Stimulated activated CD4-positive, alpha-beta T cell treated with anti-CD3 and anti-CD28 coated beads, Interleukin-2, amount 100 ng/mL, for 24 hours (primary cell): ENCODE measurements at places on chromosomes 6 and 20.
A peak's percentile ranks its signal among the peaks of the same experiment; 100 is the strongest.

DNA sequence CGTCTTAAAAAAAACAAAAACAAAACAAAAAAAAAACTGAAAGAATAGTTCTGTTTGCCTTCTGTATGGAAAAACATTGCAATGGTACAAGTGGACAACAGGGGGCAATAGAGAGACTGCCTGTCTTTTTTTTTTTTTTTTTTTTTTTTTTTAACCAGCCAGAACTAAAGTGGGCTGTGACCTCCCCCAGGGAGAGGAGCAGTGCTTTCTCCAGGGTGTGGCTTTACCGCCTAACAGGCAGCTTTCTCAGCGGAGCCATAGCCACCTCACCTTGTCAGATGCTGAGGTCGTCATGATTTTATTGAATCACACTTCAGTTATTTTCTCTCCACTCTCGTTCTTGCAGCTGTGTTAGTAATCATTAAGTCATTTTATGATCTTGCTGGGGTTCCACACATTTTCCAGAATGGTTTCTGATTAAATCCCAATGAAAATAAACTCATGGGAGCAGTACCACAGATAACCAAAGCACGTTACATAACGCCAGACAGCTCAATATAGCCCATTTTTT, 78.4 kb downstream of the GMPR start:
- no peak for DNase-seq

- no peak for DNase-seq
These were observed 96.6 kb upstream of the FKBP1C start for GRCh38 chr6:63114610-63115211.

DNA sequence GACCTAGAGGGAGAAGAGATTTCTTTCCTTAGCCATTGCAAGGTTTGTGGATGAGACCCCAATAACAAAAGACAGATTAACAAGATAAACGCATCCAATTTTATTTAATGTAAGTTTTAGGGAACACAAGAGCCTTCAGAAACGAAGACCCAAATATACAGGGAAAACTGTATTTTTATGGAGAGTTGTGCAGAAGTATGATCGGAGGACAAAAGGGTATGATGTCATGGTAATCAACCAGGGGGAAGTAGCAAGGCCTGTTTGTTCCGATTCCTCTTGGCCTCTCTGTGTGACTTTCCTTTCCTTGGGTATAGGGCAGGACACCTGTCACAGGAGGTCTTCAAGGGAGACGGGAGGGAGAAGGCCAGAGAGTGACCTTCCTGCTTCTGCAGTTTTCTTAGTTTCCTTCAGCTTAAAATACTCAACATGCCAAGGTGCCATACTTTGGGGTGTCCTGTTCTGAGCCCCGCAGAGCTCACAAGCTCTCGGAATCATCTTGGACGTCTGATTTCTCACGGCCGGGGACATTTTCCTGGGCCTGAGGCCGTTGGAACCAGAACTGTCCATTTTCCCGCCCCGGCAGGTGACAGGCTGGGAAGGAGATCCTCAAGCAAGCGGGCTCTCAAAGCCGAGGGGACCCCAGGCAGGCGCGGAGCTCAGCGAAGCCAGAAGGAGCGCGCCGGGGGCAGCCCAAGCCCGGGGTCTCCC, 21.7 kb downstream of the TMC2 start:
- no peak for DNase-seq

DNA sequence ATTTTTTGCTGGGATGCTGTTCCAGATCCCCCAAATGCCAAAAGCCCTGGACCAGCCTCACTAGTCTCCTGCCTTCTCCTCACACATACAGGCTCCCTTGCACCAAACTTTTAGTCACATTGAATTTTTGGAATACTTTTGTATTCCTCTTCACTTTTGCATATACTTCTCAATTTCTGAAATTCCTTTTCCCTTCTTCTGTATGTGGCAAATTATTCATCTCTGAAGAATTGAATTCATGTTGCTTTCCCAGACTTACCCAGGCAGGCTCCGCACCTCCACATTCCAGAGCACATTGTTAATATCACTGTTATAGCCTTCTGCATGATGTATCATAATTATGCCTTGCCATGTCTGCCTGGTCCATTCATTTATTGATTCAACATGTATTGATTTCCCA, 255.3 kb upstream of the POU3F2 start:
- DNase-seq, result no peak

GRCh38 chr20:53827292-53828087, 233.9 kb upstream of the ZNF217 start:
- DNase-seq, result no peak

DNA sequence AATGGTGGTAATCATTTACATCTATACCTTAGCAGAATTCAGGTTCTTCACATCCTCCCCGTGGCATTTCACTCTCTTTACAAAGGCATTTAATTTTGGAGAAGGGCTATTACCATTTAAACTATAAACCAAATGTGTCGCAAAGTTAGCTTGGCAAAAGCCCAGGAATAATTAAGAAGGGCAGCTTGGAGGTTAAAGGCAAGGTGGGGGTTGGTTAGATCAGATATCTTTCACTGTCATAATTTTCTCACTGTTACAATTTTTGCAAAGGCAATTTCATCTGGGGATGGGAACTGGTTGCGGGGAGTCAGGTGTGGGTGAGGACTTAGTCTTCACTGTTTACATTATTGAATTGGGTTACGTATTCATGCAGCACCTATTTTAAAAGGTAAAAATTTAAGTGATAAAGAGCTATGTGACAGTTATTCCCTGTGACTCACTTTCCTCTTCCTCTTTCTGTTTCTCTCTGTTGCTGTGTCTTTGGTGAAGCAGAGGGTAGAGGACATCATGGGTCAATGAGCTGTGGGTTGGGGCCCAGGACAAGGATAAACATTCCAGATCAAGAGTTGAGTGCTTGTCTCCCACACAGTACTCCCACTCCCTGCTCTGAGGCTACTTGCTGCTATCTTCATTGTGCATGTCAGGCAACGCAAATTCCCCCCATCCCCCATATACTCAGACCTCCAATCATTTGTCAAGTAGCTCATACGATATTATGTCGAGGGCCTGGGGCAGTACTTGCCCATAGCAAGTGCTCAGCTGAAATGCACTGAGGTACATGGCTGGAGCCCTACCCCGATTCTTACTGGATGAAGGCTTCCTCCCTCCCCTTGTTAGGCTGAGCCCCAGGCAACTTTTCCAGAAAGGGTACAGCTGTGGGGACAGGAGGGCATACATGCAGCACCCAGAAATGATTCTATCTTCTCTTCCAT, 223.1 kb upstream of the MYLIP start:
- no peak for DNase-seq

GRCh38 chr20:25553819-25554296, 31.5 kb downstream of the NINL start:
- DNase-seq, result no peak

DNA sequence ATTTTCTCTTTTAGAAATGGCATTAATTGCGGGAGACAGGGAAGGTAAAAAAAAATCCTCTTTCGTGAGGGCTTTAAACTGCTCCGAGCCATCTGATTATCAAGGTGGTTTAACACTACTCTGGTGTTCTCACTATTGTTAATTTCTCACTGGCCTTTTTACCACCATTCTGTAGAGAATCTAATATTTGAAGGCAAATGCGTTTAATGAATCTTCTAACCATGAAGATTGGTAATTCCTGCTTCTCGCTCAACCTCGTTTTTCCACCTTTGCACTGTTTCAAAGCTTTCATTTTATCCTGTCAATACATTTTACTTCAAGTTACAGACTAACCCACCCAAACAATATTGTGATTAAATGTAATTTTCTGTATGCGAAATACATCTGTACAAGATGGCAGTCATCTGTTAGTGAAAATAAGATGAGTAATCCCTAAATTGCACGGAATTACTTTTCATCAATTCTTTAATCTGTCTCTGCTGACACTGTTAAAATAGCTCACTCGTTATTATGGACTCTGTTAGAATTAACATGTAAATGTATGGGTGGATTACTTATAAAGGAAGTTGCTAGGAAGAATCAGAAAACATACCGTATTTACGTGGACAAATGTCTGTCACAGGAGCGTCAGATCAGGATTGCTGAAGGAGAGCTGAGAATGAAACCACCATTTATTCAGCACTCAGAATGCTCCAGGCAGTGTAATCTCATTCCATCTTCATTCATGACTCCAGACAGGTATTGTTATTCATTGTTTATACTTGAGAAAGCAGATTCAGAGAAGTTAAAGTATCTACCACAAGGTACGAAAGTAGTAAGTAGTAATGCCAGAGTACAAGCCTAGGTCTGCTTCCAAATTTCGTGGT, 1.1 kb upstream of the LCA5 start:
- DNase-seq, result no peak

DNA sequence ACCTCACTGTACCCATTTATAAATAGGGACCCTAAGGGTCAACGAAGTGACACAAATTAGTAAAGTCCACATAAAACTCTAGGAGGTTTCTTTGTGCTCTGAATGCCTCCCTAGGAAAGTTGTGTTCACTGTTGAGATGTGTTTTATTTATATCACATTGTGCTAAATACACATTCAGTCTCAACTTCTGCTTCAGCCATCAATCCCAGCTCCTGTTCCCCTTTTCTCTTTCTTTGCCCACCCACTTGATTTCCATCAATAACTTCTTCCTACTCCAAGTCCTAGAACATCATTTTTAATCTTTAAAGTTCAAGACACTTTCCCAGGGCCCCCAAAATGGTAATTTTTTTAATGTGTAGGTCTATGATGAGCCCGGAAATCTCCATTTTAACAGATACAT, 208.3 kb upstream of the RAB32 start:
- no peak for DNase-seq

GRCh38 chr6:95431637-95432228, 145.6 kb upstream of the MANEA start:
- DNase-seq, result peak; percentile 51

GRCh38 chr20:8670893-8671215, 398.0 kb upstream of the PLCB4 start:
- DNase-seq, result no peak

DNA sequence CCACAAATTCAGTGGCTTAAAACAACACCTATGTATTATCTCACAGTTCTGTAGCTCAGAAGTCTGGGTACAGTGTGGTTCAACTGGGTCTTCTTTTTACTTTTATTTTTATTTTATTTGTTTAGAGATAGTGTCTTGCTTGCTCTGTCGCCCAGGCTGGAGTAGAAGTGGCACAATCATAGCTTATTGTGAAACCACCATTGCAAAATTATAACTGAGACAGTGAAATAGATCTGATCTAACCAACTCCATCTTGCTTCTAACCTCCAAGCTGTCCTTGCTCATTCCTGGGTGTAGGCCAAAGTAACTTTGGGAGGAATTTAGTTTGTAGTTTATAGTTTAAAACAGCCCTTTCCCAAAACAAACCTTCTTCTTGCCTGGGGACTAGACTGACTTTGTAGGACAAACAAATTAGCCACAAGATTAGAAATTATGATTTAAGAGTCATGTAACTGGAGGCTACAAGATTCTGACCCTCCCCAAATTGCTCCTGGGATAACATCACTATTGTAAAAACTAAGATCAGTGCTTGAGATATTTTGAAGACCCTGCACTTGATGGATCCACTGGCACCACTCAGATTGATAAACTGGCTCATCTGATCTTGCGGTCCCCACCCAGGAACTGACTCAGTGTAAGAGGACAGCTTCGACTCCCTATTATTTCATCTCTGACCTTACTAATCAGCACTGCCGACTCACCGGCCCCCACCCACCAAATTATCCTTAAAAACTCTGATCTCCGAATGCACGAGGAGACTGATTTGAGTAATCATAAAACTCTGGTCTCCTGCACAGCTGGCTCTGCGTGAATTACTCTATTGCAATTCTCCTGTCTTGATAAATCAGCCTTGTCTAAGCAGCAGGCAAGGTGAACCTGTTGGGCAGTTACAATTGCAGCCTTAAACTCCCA, 193.4 kb upstream of the CDYL start:
- no peak for DNase-seq

GRCh38 chr20:1130847-1131246, 12.4 kb downstream of the PSMF1 start:
- no peak for DNase-seq

GRCh38 chr6:48110436-48111142, 408 bp downstream of the PTCHD4 start:
- no peak for DNase-seq

GRCh38 chr20:5806457-5807263, 56.5 kb downstream of the SHLD1 start:
- no peak for DNase-seq

GRCh38 chr6:132675749-132676148, 16.8 kb upstream of the TAAR1 start:
- DNase-seq, result no peak

- DNase-seq, result no peak
These were observed 8.7 kb downstream of the PLCG1 start for GRCh38 chr20:41145821-41146620.

DNA sequence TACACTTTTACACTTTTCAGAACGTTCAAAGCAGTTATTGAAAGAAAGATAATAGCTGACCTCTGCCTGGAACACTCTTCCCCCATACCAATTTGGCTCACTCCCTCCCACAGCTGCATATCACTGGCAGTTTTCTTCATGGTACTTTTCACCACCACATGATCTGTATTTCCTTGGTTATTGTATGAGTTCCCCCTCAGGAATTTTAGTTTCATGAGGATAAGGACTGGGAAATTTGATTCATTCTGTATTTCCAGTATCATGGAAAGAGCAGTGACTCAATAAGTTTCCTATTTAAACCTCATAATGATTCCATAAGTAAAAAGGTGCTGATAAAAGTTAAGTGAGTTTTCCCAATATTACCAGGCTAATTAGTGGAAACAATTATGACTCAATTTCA, 16.0 kb downstream of the HTR1B start:
- DNase-seq, result no peak

- no peak for DNase-seq
These were observed 18.8 kb downstream of the EFCAB8 start for GRCh38 chr20:32877507-32877906.

- peak; percentile 15 for DNase-seq
These were observed 25.4 kb downstream of the TTLL2 start for GRCh38 chr6:167350275-167350696.

- DNase-seq, result no peak
These were observed 4.0 kb downstream of the RPP21 start for GRCh38 chr6:30348957-30349356.

DNA sequence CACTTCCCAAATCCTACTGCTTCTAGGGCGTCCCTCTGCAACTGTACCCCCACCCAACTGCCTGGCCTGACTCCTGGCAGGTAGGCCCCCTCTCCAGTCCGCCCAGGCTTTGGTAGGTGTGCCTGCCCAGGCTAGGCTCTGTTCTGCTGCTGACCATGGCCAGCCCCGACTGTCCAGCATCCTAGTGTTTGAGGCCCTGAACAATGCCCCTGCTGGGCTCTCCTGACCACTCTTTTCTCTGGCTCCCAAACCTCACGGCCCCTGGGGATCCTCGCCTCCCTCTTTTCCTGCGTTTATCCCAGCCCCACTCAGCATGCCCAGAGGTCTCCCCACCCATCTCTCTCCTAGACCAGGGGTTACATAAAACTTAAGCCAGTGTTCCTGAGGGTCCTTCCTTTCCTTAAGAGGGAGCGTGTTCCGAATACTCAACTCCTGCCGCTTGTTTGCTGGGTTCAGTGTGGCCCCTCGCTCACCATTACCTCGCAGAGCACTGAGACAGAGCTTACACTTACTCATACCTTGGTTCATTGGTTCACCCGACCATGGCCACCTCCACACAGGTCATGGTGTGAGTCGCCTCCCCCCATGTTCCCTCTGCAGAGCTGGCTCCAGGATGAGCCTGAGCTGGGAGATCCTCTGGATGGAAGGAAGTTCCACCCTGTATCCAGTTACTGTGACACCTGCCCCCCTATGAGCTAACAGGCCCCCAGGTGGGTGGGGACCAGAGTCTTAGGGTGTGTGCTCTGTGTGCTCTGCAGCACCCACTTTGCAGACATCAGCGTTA, 21.0 kb upstream of the MYT1 start:
- DNase-seq, result no peak
